ENCODE measurements at places on chromosomes 13 and 19.

- DNase-seq = no peak
Observed at GRCh38 chr13:46520166-46520565, 32.8 kb upstream of the LRCH1 start.

DNA sequence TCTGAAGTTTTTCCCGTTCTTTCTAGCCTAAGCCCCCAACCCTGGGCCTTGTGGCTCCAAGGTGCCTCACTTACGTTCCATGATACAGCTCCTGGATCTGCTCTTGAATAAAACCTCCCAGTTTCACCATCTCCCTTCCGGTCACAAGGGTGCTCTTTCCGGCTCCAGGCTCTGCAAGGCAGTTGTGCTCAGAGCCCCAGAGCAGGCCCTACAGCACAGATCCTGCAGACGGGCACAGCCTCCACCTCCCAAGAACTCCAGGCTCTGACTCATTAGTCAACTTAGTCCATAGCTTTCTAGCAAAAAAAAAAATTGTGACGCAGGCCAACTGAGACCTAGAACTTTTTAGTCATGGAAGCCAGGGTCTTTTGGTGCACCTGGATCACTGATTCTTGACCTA, 33.9 kb upstream of the SLC7A10 start:
- DNase-seq = no peak

DNA sequence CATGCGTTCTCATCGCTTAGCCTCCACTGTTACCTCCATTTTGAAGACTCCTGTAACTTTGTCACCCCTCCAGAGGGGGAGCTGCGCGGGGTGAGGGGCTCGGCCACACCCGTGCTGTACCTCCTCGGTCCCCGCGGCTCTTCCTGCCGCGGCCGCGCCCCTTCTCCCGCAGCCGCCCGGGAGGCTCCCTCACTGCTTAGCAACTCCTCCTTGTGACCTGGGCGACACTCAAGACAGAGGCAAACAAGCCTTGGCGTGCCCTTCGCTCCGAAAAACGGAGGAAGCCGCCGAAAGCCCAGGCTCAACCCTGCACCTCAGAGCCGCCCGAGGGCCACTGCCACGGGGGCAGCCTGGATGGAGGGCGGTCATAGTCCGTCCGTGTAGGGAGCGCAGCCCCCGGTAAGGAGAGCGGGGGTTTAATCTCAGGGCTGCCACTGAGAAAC, 494.3 kb downstream of the FOXO1 start:
- no peak for DNase-seq

GRCh38 chr19:41325947-41326706, 16.2 kb downstream of the CCDC97 start:
- DNase-seq = no peak

DNA sequence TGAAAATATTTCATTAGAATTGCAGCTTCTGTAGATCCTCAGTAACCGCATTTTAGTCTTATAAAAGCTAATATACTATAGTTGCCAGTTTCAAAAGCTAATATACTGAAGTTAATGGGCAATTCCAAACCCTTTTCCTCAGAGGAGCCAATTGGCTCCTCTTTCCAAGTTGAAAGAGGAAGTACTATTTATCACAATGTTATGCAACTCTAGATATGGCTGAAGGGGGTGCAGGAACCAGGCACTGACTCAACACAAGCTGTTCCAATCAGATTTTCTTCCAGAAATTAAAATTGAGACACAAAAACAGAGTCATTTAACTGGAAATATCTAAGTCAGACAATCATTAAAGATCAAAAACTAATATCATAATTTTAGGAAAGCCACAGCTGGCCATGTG, 258.9 kb downstream of the PCDH20 start:
- no peak for DNase-seq
